SJCRH30 (cell line): ENCODE measurements at places on chromosomes 11 and 22.

- DNase-seq: peak; percentile 68
These were observed 365.7 kb upstream of the CADM1 start for GRCh38 chr11:115869780-115870431.

GRCh38 chr11:75425422-75425821, 7.6 kb downstream of the KLHL35 start:
- no peak for DNase-seq

GRCh38 chr22:30187529-30188407, 58.8 kb downstream of the LIF start:
- no peak for DNase-seq

GRCh38 chr22:49760630-49761571, 66.8 kb downstream of the BRD1 start:
- DNase-seq: peak; percentile 82

DNA sequence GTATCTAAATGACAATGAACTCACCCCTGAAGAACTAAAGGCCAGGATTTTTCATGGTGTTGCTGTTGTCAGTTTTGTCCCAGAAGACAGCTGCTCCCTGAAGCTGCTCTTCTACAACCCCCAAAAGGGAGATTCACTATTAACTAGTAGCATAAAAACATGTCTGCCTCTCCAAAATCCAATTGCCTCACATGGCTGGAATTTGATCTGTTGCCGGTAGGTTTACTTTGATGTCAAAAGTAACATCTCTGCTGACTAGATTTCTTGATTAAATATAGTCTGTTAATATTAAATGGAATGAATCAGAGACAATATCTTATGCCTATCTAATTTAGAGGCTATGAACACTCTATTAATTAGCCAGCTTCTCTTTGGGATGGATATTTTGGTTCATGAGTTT, 425.4 kb downstream of the ETS1 start:
- DNase-seq: no peak
